ENCODE measurements at places on chromosomes 4 and X.

DNA sequence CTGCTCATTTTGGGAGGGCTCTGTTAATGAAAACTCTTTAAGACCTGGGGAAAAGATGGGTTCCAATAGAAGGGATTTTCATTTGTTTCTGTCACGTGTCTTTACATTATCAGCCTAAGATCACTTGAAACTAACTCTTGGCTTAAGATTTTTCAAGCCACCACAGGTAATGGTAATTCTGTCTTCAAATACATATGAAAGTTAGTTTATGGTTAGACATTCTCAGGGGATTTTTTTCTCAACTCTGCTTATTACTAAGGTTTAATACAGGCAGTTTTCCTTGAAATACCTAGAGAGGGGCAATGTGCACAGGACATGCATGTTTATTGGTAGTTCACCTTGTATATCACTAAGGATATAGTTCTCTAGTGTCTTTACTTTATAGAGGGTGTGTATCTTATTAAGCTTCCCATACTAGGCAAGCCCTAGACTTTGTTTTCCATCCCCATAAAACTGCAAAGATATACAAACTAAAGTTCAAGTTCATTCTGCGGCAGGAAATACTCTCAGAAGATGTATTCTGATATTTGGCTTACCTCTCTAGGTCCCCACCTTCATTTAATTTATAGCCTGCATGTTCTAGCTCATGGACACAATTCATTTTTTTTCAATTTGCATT lies 38.2 kb upstream of the MYOZ2 start:
- no peak for DNase-seq

DNA sequence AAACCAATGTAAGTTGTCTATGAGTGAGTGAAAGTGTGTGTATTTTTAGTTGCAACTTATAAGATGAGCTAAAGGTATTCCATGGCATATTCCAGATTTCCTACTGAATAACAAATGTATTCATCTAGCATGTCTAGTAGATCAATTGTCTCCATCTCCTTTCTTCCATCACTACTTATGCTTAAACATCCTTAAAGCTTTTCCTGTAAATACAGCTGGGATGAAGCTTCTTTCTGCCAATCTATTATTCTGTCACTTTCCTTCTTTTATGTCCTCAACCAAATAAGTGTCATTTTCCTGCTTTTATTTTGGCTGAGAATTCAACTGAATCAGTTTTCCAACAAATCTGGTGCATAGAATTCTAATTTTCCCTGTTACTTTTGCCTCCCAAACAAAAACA lies 136.3 kb downstream of the COL25A1 start:
- no peak for DNase-seq

DNA sequence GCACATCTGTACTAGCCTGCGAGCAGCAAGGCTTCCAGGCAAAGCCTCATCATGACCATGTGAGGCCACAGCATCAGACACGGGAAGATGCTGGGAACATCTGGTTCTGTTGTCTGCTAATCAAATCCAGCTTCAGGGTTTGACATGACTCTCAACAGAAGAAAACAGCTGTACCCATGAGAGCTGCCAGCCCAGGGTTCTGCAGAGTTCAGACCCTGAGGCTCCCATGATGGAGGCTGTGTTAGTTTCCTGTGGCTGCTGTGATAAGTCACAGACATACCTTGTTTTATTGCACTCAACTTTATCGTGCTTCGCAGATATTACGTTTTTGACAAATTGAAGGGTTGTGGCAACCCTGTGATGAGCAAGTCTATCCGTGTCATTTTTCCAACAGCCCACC lies 37.5 kb downstream of the JAKMIP1 start:
- DNase-seq, result no peak

DNA sequence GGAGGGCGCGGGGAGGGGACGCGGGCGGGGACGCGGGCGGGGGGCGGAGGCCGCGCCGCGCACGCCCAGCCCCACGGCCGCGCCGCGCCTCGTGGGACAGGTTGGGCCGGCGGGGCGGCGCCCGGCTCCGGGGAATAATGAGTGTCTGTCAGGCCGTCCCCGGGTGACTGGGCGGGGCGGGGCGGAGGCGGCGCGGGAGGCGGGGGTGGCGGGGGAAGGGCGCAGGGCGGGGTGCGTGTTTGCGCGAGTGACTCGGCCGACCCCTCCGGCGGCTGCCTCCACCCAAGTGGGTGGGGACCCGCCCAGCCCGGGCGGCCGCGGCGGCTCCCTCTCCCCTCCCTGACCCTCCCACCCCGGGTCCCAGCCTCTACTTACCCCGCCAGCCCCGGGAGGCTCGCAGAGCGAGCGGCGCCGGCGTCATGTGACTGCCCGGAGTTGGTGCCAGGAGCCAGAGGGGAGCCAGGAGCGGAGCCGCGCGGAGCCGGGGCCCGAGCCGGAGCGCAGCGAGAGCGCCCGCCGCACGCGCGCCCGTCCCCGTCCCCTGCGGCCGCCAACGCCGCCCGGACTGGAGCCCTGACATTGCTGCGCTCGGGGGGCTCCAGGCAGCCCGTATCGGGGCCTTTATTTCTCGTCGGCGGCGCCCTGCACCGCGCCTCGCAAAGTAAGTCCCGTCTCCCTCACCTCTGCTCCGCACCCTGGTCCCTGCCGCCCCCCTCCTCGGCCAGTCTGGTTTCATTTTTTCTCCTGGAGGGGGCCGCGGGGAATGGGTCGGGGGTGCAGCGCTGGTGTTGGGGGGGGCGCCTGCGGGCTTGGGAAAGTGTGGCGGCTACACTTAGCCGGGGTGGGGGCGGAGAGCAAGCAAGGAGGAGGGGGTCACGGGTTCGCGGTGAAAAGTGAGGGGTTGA lies at the start of gene KLF3:
KLF3 (plus strand) TSS at position 399 of the 905 bp plus-strand sequence. CDS start 16,427 bp downstream, outside the sequence.
- DNase-seq, result peak; percentile 56

- no peak for DNase-seq
Observed at GRCh38 chr4:128600410-128600809, 209.1 kb upstream of the JADE1 start.

GRCh38 chrX:25343060-25343459 lies 327.3 kb upstream of the ARX start:
- DNase-seq, result no peak
